KG1 (cell line): ENCODE measurements at places on chromosomes 2 and 18.

DNA sequence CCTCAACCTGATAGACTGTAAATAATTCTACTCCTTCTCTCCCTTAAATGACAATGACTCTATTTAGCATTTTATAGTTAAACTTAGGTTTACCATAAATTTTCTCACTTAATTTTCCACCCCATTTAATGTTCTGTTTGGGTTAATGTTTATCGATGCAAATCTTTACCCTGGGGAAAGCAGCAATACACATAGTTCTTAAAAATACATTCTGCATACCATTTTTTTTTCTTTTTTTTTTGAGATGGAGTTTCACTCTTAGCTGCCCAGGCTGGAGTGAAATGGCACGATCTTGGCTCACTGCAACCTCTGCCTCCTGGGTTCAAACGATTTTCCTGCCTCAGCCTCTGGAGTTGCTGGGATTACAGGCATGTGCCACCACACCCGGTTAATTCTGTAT lies 14.0 kb downstream of the STAM2 start:
- no peak for DNase-seq

DNA sequence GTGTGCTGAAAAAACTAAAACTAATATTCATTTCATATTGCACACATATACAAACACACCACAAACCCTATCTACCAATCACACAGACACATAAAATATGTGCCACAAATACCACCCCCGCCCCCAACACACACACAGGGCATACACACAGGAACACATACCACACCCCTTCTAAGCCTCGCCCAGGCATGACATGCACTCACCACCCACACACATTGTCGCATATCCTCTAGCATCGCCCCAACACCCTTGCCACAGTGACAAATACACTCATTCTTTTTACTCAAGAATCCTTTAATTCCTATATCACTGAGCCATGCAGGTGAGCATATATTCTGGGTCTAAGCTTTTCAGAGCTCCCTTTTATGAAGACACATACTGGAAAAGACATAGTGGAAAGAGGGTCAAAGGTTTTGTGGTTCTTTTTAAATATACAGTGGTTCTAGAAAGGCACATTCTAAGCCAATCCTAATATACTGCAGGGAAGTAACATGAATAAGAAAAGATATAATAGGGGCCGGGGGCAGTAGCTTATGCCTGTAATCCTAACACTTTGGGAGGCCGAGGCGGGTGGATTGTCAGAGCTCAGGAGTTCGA lies 24.5 kb upstream of the LCLAT1 start:
- DNase-seq, result no peak

DNA sequence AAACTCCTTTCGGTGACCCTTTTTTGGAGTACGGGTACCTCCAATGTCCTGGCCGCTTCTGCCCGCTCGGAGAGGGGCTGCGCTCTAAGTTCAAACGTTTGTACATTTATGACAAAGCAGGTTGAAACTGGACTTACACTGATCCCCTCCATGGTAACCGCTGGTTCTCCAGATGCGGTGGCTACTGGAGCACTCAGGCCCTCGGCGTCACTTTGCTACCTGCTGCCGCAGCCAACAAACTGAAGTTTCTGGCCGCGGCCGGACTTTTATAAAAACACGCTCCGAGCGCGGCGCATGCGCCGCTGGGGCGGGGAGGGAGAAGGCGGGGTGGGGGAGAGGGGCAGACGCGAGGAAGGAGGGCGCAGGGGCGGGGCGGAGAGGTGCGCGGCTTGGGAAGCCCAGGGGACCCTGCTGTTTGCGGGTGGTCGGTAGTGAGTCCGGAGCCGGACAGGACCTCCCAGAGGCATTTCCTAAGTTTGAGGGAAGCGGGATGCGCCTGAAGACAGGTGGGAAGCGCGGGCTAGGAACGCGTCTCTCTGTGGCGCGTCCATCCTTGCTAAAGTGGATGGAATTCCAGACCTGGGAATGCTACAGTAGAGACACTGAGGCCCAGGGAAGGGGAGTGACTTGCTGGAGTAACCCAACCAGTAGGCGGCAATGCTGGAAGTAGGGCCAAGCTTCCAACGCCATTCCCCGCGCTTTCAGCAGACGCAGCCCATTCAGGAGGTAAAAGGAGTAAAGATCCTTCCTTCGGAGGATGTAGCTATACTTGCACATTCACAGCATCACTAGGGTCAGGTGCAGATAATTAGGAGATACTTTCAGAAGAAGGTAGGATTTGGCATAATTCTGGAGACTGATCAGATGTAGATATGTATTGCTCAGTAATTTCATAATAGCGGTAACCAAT lies at the start of gene CXCR4:
CXCR4 (minus strand) TSS at position 241 of the 910 bp plus-strand sequence; CDS start at position 152, 89 bp downstream.
- DNase-seq, result peak; percentile 64

DNA sequence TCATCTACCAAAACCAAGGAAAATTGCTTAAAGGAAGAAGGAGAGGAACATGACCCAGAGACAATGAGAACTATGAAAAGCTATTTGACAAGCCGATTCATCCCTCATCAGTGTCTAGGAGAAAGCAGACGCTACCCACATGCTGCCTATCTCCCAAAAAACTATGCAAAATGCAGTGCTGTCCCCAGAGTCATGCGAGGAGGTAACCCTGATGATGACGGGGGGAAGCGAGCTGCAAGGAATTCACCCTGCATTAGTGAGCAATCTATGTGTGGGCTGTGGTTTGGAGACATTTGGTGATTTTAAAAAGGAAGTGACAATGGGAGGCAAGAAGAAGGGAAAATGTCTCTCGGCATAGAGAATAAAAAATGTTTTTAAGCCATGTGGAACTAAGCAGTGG lies 472.7 kb downstream of the CMPK2 start:
- DNase-seq, result no peak

DNA sequence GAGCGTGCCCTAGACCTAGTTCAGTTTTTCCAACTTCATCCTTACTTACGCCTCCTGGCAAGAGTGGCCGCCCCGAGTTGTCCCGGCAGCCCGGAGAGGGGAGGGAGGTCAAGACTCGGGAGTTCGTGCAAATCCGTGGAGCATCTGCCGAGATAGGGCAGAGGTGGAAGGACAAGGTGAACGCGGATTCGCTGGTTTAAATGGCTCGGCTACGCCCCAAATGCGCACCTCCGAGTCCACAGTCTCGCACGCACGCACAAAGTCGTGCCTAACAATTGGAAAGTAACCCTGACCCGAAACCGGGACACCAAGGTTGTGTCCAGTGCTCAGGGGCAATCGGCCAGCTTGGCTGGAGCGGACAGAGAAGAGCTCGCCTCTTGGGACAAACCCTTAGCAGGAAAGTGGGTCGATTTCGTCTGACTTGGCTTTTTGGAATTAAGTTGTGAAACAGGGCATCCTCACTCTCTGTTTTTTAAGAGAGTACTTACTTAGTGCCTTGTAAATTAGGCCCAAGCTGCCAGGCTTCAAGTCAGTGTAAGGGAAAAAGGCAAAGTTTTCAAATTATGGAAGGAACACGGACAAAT lies 726 bp upstream of the SS18 start:
- DNase-seq, result peak; percentile 81

GRCh38 chr2:226208726-226209125 lies 590.9 kb downstream of the IRS1 start:
- no peak for DNase-seq

DNA sequence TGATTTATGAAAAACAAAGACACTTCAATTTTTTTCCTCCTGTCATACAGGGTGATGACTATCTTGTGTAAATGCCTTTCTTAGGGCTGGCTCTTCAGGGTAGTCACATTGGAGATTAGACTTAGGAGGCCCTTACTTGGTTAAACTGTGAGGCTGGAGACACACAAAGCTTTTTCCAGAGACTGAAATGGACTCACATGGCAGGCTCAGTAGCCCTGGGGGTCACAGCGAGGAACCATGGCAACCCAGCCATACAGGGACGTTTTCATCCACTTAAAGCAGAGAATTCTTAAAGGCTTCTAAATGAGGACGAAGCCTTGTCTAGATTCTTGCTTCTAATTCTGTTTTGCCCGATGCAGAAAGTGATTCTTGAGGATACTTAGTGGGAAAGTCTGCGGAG lies 57.3 kb upstream of the ZDBF2 start:
- DNase-seq, result no peak

GRCh38 chr18:12599543-12599942 lies 58.4 kb downstream of the SPIRE1 start:
- DNase-seq, result no peak

DNA sequence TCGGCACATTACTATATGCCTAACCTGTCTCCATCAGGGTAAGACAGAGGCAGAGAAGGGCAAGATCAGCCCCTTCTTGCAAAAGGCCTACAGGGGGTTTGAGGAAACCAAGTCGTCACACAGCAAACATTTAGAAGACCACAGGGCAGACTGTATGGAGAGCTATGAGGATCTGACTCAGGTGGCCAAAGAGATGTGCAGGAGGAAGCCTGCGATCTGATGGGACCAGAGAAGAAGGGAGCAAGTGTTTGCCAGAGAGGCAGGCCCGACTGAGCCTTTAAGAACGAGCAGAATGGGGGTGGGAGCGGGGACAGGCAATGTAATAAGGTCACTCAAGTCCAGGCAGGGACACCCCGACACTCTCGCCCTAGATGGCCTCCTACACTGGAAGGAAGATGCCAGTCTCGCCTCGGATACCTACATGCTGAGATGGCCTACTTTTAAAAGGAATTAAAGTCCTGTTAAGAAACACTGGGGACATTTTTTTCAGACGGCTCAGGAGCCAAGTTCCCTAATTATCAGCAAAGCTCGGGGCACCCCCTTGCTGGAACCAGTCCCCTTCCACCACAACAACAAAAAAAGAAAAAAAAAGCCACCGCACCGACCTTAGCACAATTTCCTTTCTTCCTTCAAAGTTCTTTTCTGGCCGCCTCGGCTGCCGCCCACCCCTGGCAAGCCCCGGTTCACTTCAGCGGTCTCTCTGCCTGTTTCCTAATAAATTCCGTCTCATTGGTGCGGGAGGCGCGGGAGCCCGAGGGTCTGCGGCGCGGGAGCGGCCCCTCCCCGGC lies 1.5 kb downstream of the SFXN5 start:
- no peak for DNase-seq

GRCh38 chr2:12965540-12966269 lies 249.0 kb downstream of the TRIB2 start:
- DNase-seq, result peak; percentile 80

GRCh38 chr18:56986829-56987228 lies 160.1 kb upstream of the BOD1L2 start:
- no peak for DNase-seq

- no peak for DNase-seq
These were observed 5.3 kb downstream of the ZEB2 start for GRCh38 chr2:144514616-144515091.

DNA sequence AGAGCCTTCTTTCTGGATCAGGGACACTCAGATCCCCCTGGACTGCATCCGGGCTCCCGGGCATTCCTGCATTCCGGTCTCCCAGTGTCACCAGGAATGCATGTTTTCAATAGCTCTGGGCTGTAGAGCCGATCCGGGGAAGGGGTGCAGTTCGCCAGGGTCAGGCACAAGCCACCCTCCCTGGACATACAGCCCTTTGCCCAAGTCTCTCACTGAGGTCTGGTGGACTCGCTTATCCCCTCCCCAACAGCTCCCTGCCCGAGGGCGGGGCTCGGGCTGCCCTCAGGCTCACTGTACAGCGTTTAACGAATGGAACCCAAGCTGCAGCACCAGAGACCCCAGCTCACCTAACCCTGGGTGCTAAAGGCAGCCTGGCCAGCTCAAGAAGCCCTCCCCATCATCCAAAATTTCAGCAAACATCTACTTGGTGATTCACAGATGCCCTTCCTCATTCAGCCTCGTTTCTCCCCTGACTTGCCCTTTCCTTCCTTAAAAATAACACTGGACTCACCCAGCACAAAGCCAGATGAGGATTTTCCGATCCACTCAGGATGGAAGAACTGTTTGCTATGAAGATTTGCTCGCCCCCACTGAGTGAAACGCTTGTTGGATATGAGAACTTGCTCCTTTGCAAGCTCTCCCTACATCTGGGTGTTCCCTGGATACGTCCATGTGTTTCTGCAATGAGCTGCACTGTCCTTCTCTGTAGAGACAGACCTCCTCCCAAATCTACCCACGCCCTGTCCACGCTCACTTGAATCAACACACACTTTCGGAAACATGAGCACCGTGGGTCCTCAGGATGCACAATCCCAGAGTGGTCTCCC lies 58.1 kb downstream of the PXDN start:
- DNase-seq, result no peak

GRCh38 chr2:238077292-238077691 lies 16.5 kb downstream of the SCLY start:
- DNase-seq, result no peak

DNA sequence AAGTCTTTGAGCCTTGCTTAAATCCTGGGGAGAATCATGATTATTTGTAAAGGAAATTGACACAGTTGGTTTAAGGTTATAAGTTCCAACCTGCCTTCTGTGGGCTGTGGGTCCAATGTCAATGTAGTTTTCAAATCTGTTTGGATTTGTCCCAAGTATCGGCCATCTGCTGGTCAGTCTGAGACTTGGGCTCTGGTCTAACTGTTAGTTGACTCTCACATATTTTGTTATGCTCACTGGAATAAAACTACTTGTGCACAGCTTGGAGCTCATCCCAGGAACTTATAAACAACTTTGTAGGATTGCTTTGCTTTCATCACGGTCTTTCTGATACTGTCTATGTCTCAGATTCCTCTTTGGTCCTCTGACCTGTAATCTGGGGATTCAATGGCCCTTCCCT lies 1026.2 kb upstream of the ZEB2 start:
- no peak for DNase-seq

DNA sequence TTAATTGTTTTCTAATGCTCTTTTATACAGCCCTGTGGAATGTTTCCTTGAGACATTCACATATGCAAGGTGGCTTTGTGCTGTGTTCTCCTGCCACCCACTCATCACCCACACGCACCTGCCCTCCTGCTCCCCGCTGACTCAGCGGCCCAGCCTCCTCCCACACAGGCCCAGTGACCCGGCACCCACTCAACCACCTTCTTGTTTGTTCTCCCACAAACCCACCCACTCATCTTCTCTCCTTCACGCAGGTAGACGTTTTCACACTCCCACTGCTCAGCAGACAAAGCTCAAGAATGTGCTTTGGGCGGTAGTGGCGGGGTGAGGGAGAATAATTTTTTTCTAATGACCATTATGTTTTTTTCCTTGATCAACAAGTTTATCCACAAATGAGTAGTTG lies 28.6 kb upstream of the NEMP2 start:
- DNase-seq, result no peak
